Nephron progenitor cell (in vitro differentiated cells): ENCODE measurements at places on chromosomes 3 and 15.

DNA sequence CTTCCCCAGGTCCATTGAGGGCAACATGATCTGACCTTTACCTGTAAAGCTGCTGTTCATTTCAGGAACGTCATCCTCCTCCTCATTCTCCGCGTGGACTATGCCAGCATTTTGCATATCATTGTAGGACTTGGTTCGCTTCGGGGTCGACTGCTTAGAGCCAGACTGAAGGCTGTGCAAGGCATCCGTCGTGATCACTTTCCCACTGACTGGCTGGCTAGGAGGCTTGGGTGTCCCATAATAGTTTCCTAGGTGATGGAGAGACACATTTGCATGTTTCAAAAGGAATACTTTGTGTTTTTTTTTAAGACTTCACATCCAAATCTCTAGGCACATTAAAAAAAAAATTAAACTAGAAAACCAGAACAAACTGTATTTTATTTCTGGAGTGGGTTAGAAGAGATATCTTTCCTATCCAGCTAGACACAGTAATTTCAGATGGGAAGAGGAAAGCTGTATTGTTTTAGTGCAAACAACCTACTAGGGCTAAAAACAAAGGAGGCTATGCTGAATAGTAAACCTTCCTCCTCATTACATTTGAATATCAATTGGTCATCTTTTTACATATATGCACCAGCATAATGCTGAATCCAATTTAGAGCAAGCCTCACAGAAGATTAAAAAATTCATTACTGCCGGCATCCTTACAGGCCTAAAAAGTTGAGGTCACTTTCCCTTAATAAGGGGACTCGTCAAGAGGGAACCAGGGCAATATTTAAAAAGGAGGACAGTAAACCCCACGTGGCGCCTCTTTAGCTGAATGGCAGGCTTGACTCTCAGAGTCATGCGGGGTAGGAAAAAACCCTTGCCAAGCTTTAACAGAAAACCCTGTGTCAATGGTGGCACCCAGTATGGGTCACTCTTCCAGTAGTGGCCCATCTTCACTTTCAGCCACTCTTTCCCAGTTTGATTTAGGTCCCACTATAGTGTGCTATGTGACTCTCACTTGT is 559.9 kb downstream of the MAGI1 start:
- peaks cover 4% of the 10 kb centered on the region for H3K36me3 ChIP-seq
- no peak for DNase-seq
- H3K4me3 ChIP-seq: no peak overlapping the region
- peaks cover 14% of the 10 kb centered on the region for H3K4me1 ChIP-seq

- DNase-seq: no peak
- no peaks in the 10 kb centered on the region for H3K36me3 ChIP-seq
- peaks cover 43% of the 10 kb centered on the region for H3K4me1 ChIP-seq
These were observed 3.2 kb upstream of the ANXA2 start for GRCh38 chr15:60400944-60401343.

GRCh38 chr3:175039875-175040274 is 180.7 kb downstream of the NAALADL2 start:
- H3K4me1 ChIP-seq: no peaks in the 10 kb centered on the region
- no peak overlapping the region for H3K4me3 ChIP-seq
- no peak overlapping the region for H3K27ac ChIP-seq
- no peaks in the 10 kb centered on the region for H3K36me3 ChIP-seq
- DNase-seq: no peak
- H3K27me3 ChIP-seq: peaks cover 4% of the 10 kb centered on the region

DNA sequence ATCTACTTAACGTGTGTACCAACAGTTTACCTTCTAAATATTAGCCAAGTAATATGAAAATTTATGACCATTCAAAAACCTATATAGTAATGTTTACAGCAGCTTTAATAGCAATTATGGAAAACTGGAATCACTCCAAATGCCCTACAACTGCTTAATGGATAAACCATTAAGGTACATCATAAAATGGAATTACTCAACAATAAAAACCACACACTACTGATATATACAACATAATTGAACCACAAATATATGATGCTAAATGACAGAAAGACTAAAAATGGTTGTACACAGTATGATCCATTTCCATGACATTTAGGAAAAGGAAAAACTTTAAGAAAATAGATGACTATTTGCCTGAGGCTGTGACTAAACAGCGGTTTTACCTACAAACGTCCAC is 467.1 kb upstream of the EPHA6 start:
- no peak for DNase-seq
- H3K36me3 ChIP-seq: no peaks in the 10 kb centered on the region
- no peak overlapping the region for H3K27ac ChIP-seq
- no peaks in the 10 kb centered on the region for H3K27me3 ChIP-seq
- H3K4me1 ChIP-seq: no peaks in the 10 kb centered on the region

- H3K4me1 ChIP-seq: peaks cover 25% of the 10 kb centered on the region
- no peaks in the 10 kb centered on the region for H3K27me3 ChIP-seq
- H3K36me3 ChIP-seq: no peaks in the 10 kb centered on the region
- no peak overlapping the region for H3K4me3 ChIP-seq
- peak; percentile 11 for DNase-seq
These were observed 1052.4 kb downstream of the TUSC7 start for GRCh38 chr3:117761703-117762620.

GRCh38 chr3:50481992-50482391 is 21.4 kb downstream of the CACNA2D2 start:
- peaks cover 20% of the 10 kb centered on the region for H3K27me3 ChIP-seq
- H3K4me1 ChIP-seq: peaks cover 57% of the 10 kb centered on the region
- no peak overlapping the region for H3K4me3 ChIP-seq
- peak; percentile 28 for DNase-seq
- no peaks in the 10 kb centered on the region for H3K36me3 ChIP-seq
- no peak overlapping the region for H3K27ac ChIP-seq

DNA sequence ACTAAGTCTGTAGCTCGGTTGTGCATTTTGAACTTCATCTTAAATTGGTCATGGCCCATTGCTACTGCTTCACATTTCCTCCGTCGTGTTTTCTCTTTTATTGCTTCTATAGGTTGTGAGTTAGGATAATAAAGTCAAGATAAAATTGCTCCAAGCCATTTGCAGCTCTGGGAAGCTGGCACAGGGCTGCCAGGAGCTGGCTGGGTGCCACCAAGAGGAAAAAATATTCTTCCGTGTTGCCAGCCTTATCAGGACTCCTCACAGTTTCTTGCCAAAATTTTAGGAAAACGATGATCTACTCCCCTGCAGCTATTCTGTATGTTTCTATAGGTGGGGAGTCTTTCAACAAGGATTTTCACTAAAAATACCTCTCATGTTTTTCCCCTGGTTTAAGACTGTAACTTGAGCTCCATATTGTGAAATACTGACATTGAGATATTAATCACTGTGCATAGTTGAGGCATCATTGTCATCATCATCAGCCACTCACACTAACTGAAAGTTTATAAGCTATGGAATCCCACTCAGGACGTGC is 55.4 kb upstream of the PIAS1 start:
- H3K27ac ChIP-seq: no peak overlapping the region
- H3K4me1 ChIP-seq: peaks cover 13% of the 10 kb centered on the region
- H3K27me3 ChIP-seq: no peaks in the 10 kb centered on the region
- no peak for DNase-seq
- H3K36me3 ChIP-seq: no peaks in the 10 kb centered on the region

DNA sequence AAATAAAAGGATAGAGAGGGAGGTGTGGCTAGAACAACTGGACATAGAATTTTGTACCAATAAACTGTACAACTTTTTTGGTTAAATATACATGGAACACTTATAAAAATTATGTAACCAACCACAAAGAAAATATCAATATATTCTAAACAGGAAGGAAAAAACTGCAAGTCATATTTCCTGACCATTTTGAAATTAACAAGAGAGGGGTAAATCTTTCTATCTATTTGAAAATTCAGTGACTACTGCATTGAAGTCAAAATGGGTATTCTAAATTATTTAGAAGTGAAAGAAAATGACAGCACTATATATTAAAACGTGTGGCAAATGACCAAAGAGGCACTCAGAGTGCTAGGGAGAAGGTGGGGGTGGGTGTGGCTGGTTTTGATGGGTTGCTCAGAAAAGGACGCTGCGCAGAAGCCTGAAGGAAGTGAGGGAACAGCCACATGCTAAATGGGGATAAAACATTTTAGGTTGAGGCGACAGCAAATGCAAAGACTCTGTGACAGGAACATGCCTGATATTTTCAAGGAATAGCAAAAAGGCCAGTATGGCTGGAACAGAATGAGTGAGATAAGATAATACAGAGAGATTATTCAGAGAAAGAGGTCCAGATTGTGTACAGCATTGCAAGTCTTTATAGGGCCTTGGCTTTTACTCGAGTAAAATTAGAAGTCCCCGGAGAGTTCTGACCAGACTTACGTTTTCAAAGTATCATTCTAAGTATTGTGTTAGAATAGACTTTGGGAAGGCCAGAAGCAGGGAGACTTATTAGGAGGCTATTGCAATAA is 41.1 kb downstream of the ERICH6 start:
- H3K36me3 ChIP-seq: no peaks in the 10 kb centered on the region
- H3K4me1 ChIP-seq: peaks cover 9% of the 10 kb centered on the region
- no peak for DNase-seq
- no peaks in the 10 kb centered on the region for H3K27me3 ChIP-seq
- no peak overlapping the region for H3K27ac ChIP-seq

DNA sequence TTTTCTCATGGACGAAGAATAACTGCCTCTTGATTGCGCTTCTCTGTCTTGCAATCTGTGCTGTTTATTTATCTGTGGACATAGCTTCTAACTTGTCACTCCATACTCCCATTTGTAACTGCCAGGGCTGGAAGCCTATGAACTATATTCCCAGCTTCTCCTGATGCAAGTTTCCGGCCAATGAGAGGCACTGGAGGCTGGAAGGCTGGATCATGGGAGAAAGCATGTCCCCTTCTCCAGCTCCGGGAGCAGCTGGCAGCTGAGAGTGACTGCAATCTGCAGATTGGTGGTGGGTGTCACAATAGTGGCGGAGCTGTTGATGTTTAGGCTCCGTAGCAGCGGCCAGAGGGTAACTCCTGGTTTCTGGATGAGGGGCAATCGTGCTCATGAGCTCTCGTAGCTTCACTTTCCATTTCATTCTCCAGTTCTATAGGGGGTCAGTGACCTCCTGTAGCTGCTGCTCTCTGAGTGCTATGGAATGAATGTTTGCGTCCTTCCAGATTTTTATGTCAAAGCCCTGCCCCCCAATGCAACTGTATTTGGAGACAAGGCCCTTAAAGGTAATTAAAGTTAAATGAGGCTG is 35.7 kb upstream of the PCSK6 start:
- no peak overlapping the region for H3K4me3 ChIP-seq
- peaks cover 66% of the 10 kb centered on the region for H3K4me1 ChIP-seq
- no peak for DNase-seq
- H3K36me3 ChIP-seq: no peaks in the 10 kb centered on the region
- H3K27me3 ChIP-seq: peaks cover 4% of the 10 kb centered on the region
- H3K27ac ChIP-seq: no peak overlapping the region

DNA sequence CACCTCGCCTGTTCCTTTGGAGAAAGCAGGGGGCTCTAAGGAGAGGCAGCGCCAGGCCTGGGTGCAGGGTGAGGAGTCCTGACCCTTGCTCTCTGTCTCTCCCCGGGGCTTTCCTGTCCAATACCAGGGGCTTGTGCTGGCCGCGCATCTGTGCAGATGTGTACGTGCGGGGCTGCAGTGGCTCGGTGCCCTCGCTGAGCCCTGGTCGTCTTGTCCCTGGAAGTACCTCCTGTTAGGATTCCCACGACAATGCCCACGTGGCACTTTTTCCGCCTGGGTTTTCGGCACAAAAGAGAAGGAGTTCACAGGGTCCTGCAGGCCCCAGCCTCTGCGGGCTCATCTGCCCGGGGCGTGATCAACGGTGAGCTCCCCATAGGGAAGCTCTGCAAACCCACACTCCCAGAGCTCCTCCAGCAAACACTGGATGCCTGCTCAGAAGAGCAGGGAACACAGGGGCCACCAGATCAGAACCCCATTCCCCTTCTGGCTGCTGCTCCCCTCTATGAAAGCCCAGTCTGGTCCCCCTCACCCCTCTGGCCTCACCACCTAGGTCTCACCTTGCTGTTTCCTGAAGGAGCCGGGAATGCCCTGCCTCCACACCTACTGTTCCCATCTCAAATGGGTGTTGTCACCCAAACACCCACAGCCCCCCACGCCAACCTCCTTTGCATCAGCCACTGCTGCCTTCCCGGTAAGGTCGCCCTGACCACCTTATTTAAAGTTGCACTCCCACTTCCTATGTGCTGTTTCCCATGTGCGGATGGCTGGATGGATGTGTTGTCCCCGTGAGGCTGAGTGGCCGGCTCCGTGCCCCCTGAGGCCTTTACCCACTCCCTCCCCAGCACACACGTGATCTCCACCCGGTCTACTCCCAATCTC is 62.6 kb upstream of the PRR20G start:
- peaks cover 6% of the 10 kb centered on the region for H3K4me1 ChIP-seq
- H3K27me3 ChIP-seq: peaks cover 37% of the 10 kb centered on the region
- no peaks in the 10 kb centered on the region for H3K36me3 ChIP-seq
- no peak for DNase-seq
- H3K27ac ChIP-seq: no peak overlapping the region
- H3K4me3 ChIP-seq: no peak overlapping the region

GRCh38 chr3:149276619-149277018 is 55.0 kb upstream of the CP start:
- H3K27me3 ChIP-seq: no peaks in the 10 kb centered on the region
- no peaks in the 10 kb centered on the region for H3K36me3 ChIP-seq

- DNase-seq: peak; percentile 39
- H3K27ac ChIP-seq: no peak overlapping the region
- no peaks in the 10 kb centered on the region for H3K36me3 ChIP-seq
- H3K27me3 ChIP-seq: no peaks in the 10 kb centered on the region
- peaks cover 11% of the 10 kb centered on the region for H3K4me1 ChIP-seq
These were observed 25.2 kb downstream of the ARPP21 start for GRCh38 chr3:35664460-35664919.

GRCh38 chr15:87522997-87523396 is 733.5 kb downstream of the NTRK3 start:
- DNase-seq: no peak
- no peak overlapping the region for H3K27ac ChIP-seq
- H3K27me3 ChIP-seq: no peaks in the 10 kb centered on the region
- no peaks in the 10 kb centered on the region for H3K4me1 ChIP-seq

DNA sequence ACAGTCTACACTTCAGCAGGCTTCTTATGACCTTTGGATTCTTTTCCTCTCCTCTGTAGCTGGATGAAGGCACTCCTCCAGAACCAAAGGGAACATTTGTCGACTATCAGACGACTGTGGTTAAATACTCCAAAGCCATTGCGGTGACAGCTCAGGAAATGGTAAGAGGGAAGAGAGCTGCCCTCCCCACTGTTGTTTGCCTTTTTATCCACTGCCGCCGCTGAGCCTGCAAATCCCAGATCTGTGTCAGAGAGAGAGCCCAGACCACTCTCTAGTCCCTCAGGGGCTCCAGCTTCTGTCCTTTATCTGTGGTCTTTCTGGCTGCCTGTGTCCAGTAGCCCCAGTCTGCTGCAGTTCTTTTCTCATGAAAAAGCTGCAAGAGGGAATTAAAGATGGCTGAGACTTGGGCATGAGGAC is 261.5 kb upstream of the TPM1 start:
- DNase-seq: no peak
- H3K27ac ChIP-seq: no peak overlapping the region
- peaks cover 37% of the 10 kb centered on the region for H3K4me1 ChIP-seq
- H3K36me3 ChIP-seq: peaks cover 17% of the 10 kb centered on the region
- H3K27me3 ChIP-seq: peaks cover 6% of the 10 kb centered on the region
